ENCODE measurements at places on chromosomes 1 and 21. TPM values are rescaled to one million over a fixed set of nuclear protein-coding genes. Genes with fewer than 3 reads are reported as not detected.

LCE1E gene
- not detected for total RNA-seq

GUK1 gene
- total RNA-seq = 161 TPM

NGF gene
- 11.8 TPM for total RNA-seq

NFIA gene
- total RNA-seq = 50.1 TPM

ACTN2 gene
- total RNA-seq = 0.67 TPM

LCE1F gene
- not detected for total RNA-seq

GRCh38 chr1:180301135-180301742, 71.2 kb downstream of the LHX4 start:
- DNase-seq = no peak

DNA sequence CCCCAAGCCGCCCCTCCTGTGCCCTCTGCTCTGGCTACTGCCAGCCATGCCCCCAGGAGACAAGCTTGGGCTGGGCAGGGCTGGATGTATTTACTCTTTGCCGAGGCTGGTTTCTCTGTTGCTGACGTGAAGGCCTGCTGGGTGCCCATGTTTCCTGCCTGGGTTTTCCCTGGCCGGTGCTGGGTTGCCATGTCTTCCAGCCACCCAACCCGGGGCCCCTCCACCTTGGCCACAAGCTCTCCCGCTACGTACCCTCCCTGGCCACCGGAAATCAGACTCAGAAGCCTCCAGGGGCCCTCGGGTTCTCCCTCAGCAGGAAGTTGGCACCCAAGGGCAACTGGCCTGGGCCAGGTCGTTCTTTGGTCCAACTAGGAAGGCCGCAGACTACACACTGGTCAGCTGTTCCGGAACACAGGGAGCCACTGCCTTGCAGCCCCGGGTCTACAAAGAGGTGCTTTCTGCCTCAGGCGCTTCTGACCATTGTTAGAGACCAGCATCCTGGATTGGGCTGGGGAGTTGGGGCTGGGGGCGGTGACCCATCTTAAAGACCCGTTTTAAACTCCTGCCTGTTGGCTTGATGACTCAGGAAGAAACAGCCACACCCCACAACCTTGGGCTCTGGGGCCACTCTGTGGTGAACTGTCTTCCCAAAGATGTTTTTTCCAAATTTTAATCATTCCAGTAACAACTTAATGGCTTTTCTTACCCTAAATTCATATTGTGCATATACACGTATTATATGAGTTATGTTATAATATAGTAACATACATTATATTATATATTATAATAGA, 71.2 kb upstream of the RUNX3 start:
- no peak for DNase-seq

- no peak for DNase-seq
Measured at GRCh38 chr1:53804791-53805505, 33.1 kb downstream of the NDC1 start.

DNA sequence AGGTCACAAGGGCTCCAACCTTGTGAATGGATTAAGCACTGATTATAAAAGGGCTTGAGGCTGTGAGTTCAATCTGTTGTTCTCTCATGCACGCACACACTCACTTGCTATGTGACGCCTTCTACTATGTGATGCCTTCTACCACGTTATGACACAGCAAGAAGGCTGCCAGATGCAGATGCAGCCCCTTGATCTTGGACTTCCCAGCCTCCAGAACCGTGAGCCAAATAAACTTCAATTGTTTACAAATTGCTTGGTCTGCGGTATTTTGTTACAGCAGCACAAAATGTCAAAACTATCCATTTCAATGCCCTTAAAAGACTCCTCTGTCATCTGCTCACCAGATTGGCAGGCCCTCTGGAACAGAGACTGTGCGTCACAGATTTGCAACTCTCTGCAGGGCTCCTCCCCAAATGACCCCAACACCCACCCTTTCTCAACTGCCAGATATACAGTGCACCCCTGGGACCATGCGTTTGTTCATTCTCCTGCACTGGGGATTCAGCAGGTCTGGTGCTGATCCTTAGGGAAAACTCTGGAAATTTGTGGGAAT, 47.8 kb upstream of the KANK4 start:
- no peak for DNase-seq

DNA sequence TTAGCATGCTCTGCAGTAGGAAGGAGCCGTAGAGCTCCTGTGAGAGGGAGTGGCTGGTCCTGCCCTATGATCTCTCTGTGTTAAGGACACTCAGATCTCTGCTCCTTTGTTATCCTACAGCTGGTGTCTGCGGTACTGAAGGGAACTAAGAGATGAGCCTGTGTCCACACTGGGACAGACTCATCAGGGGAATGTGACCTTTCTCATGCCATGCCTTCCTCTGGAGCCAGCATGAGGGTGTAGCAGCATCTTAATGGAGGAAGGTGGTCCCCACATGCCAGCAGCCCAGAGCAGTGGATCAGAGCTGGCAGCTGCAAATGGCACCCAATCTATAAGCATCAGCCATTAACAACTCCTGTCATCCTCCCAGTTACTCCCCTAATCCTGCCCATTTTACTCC, 24.7 kb upstream of the GUCA2B start:
- DNase-seq = no peak

GRCh38 chr1:8202182-8202905, 115.6 kb upstream of the SLC45A1 start:
- DNase-seq = peak; percentile 86

DNA sequence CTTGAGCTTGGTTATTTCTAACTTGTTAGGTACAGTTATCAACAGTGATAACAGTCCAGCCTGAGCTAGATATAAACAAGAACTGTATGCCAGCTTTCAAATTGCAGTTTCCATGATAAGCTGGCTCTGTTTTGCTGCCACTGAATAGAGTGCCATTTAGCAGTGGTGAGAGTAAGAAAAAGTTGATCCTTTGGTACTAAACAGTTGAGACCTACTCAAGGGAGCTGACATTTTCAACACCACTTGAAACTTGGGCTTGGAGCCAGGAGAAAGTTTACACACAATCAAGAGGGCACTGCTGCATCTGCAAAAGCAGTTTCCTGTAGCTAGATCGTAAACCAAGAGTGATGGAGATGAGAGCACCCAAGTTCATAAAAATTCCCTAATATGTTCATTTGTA, 131.3 kb downstream of the RGS7 start:
- no peak for DNase-seq

DNA sequence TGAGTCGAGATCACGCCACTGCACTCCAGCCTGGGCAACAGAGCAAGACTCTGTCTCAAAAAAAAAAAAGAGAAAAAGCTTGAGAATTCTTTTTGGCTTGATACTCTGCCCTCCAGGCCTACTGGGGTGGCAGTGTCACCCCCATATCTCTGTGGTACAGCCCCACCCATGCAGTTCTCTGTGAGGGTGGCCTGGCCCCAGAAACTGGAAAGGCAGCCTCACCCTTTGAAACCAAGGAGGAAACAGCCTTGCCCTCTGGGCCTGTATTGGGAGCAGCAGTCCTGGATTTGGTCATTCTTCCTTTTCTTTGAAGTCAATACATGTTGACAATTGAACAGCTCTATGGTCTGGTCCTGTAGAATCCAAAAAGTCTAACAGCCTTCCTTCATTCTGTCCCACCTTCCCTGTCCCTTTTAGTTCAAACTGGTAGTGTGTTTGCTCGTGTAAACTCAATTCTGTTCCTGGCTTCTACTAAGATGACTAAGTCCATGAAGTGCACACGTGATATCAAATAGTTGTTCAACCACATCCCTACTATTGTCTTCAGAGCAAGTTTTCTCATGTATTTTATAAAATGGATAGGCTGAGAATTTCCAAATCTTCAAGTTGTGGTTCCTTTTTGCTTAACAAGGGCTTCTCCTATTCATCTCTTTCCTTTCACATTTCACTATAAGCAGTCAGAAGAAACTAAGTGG, 13.2 kb downstream of the ST7L start:
- DNase-seq = no peak

GRCh38 chr1:208857465-208857864, 613.3 kb upstream of the PLXNA2 start:
- DNase-seq = no peak

GRCh38 chr1:53549781-53550180, 90.6 kb downstream of the DMRTB1 start:
- DNase-seq = no peak

GRCh38 chr1:71980556-71980955, 301.8 kb downstream of the NEGR1 start:
- no peak for DNase-seq

- no peak for DNase-seq
Measured at GRCh38 chr1:3215198-3216014, 146.4 kb downstream of the PRDM16 start.

All from ovary (tissue), 10 donors.